ENCODE measurements at places on chromosomes 3 and 15. TPM values are rescaled to one million over a fixed set of nuclear protein-coding genes. Genes with fewer than 3 reads are reported as not detected.

The CPEB1 gene
- polyA plus RNA-seq: 4.1 TPM

GRCh38 chr3:108133048-108133369, 42.2 kb upstream of the CD47 start:
- no peak for DNase-seq

DNA sequence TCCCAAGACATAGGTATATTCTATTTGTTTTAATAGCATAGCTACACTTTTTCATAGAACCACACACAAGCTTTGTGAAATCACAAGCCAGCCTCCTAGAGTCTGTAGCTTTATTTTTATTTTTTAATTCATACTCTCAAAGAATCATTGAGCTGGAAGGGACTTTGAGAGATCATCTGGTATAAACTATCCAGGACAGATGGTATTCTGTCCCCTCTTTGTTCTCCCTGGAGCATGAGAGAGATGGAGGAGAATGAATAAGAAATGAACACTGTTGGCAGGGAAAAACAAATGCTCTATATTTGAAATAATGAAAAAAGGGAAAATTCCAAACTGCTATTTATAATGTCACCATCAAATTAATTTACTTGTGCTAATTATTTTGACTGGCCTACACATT, 338.7 kb upstream of the IL12A start:
- DNase-seq: no peak

GRCh38 chr15:38623744-38624143, 59.1 kb upstream of the RASGRP1 start:
- no peak for DNase-seq

- no peak for DNase-seq
These were observed 27.0 kb upstream of the SLC28A1 start for GRCh38 chr15:84857418-84858004.
